ENCODE measurements at places on chromosomes 12 and 14.

GRCh38 chr14:91329486-91330014 lies 85.0 kb upstream of the GPR68 start:
- DNase-seq: no peak

DNA sequence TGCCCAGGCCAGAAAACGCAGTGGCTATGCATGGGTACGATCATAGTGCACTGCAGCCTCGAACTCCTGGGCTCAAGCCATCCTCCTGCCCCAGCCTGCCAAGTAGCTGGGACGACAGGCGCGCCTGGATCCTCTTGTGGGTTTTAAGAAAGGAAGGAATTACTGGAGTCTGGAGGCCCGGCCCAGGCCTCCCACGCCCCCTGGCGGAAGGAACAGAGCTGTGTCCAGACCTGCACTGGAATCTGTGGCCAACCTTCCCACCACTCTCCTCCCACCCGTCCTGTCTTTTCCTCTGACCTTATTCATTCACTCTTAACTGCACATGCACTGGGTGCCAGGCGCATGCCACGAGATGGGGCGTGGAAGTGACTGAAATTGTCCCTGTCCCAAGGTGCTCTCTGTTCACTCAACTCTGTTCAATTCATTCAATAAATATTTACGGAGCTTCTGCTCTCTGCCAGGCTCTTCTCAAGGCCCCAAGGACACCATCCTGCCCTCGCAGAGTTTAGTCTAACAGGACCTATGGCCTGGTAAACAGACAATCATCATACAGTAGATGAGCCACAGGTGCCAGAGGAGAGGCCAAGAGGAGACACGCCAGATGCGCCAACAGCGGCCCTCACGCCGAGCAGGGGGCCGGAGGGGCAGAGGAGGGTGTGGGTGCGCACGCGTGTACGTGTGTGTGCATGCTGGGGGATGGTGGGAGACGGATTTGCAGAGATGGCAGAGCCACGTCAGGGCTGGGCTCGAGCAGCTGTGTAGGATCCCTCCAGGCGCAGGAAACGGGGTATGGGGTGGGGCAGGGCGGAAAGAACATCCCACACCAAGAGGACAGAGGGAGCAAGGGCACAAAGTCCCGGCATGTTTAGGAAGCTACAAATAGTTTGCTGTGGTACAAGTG lies 13.7 kb upstream of the TMEM106C start:
- peak; percentile 77 for DNase-seq

GRCh38 chr12:28601570-28602058 lies 411.4 kb downstream of the CCDC91 start:
- no peak for DNase-seq

DNA sequence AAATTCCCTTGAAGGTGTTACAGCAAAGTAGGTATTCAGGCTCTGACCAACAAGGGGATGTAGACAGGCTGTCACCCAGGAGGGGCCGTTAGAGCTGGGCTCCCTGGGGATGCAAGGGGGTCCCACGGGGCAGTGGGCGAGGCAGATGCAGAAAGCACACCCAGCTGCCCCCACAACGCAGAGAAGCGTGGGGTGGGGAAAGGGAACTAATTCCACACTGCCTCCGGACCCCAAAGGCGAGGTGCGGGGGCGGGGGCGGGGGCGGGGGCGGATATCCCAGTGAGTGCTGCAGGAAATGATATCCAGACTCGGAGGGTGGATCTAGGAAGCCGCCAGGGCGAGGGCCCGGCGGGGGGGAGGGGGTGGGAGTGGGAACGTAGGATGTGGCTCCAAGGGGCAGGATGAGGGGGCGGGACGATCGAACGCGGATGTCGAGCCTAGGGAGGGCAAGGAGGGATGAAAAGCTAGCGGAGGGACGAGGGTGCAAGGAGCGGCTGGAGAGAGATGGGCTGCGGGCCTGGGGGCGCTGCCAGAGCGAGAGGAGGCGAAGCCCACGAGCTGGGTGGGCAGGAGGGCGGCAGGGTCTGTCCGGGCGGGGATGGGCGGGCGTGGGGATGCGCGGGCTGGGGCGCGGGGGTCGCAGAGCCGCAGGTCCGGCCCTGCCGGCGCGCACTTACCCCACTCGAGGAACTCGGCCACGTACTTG lies 874 bp downstream of the CDC42BPB start:
- DNase-seq: no peak

GRCh38 chr14:101808894-101809670 lies 47.6 kb downstream of the PPP2R5C start:
- DNase-seq: no peak

GRCh38 chr12:25051656-25052195 lies 102.8 kb upstream of the BCAT1 start:
- peak; percentile 15 for DNase-seq

- no peak for DNase-seq
These were observed 57.2 kb upstream of the CCND2 start for GRCh38 chr12:4216187-4216927.

DNA sequence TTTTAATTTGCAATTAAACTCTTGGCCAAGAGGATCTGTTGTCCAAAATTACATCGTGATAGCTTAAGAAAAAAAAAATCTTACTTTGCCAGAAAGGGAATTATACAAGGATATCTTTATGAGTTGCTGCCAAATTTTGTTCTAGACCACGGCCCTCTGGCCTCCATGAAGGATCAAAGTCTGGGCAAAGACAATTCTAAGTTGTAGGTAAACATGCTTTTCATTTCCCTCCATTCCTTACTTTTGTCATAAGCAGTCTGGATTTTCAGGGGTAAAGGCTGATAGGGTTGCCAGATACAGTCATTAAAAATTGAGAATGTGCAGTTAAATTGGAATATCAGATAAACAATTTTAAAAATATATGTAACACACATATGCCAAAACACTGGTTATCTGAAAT lies 135.1 kb downstream of the MON2 start:
- no peak for DNase-seq

DNA sequence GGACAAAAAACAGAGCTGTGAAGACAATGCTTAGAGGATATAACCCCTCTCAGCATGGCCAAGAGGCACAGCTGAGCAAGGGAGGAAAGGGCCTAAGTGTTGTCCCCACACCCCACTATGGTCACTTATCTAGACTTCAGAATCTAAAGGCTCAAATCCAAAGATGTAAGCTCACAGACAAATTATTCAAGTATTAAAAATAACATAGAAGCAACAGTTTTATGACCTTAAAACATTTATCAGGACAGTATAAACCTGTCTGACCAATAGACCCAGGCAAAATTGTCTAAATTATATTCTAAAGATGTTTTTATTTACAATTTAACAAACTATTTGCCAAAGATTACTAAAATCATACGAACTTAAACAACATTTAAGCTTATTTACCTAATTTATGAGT lies 28.1 kb upstream of the PRICKLE1 start:
- no peak for DNase-seq

GRCh38 chr12:1670358-1671268 lies 20.3 kb upstream of the ADIPOR2 start:
- DNase-seq: no peak

DNA sequence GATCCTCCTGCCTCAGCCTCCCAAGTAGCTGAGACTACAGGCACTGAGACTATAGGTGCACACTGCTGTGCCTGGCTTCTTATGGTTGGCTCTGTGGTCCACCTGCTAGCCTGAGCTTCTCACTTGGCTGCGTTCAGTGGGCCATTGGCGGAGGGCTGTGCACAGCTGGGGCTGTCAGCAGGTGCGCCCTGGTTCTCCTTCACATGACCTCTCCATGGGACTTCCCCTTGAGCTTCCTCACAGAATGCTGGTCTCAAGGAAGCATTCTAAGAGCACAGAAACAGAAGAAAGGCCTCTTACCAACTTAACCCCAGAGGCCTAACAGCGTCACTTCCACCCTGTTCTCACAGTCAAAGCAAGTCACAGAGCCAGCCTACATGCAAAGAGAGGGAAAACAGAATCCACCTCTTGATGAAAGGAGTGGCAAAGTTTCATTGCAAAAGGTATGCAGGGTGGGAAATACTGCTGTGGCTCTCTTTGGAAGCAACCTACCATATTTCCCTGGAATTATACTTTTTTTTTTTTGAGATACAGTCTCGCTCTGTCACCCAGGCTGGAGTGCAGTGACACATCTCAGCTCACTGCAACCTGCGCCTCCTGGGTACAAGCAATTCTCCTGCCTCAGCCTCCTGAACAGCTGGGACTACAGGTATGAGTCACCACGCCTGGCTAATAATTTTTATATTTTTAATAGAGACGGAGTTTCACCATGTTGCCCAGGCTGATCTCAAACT lies 9.3 kb downstream of the RILPL2 start:
- peak; percentile 61 for DNase-seq

- peak; percentile 32 for DNase-seq
These were observed 554 bp downstream of the SPPL3 start for GRCh38 chr12:120903412-120904196.

DNA sequence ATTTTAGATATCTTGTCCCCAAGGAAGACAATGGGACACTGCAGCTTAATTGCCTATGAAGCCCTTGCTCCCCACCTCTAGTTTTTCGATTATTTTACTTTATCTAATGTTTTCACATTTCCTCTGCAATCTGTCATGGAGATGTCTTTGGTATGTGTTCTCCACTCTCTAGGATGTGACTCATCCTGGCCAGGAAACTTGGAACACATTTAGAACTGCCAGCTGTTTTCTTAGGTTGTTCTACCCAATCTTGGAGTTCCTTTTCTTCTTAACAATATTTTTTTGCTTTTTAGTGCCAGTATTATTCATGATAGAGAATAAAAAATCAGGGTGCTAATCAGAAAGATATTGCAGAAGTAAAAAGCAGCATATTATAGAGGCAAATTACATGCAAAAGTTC lies 101.7 kb upstream of the CLEC14A start:
- DNase-seq: no peak

- no peak for DNase-seq
These were observed 127.4 kb upstream of the ATP2B1 start for GRCh38 chr12:89836026-89836425.

- DNase-seq: no peak
These were observed 7.5 kb downstream of the ITGA5 start for GRCh38 chr12:54411391-54412241.

Data from GM12891 (cell line).